ENCODE measurements at places on chromosomes 2 and 18.

DNA sequence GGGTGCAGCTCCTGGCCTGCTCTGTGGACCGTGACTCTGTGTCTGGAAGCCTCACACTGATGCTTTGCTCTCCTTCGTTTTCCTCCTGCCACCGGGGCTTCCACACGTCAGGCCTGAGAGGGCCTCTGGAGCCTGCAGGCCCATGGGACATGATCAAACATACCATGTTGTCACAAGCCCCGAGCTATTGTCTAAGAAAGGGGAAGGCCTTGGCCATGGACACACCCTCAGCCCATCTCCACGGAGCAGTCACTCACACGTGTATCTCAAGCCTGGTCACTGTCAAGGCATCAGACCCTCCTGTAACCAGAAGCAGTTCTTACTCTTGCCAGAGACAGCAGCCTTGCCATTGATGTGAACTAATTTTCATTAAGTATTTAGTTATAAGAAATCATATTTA, 814.1 kb upstream of the SALL3 start:
- DNase-seq: no peak

GRCh38 chr2:45000921-45001868, 8.1 kb downstream of the SIX2 start:
- no peak for DNase-seq

- DNase-seq: no peak
Measured at GRCh38 chr2:237383991-237384671, 29.8 kb downstream of the COL6A3 start.

DNA sequence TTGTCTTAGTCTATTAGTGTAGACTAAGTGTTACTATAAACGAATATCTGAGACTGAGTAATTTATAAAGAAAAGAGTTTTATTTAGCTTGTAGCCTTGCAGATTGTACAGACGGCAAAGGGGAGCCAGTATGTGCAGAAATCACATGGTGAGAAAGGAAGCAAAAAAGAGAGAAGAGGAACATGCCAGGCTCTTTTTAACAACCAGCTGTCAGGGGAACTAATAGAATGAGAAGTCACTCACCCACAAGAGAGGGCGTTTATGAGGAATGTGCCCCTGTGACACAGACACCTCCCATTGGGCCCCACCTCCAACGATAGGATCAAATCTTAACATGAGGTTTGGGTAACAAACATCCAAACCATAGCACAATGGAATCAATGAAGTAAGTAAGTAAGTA, 20.6 kb upstream of the ZNF804A start:
- no peak for DNase-seq

GRCh38 chr18:41266616-41267015, 688.4 kb upstream of the PIK3C3 start:
- no peak for DNase-seq

DNA sequence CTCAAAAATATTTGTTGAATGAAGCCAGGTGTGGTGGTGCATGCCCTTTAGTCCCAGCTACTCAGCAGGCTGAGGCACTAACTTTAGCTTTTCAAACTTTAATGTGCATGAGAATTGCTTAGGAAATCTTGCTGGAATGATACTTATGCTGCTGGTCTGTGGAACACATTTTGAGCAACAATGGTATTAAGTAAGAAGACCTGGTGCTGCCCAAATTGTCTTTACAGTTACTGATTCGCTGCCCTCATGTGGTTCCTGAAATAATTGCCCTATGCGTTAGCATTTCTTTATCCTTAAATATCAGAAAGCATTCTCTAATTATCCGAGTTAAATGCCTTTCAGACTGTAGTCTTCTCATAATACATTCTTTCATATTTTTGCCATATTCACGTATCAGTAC, 76.0 kb upstream of the SESTD1 start:
- no peak for DNase-seq

DNA sequence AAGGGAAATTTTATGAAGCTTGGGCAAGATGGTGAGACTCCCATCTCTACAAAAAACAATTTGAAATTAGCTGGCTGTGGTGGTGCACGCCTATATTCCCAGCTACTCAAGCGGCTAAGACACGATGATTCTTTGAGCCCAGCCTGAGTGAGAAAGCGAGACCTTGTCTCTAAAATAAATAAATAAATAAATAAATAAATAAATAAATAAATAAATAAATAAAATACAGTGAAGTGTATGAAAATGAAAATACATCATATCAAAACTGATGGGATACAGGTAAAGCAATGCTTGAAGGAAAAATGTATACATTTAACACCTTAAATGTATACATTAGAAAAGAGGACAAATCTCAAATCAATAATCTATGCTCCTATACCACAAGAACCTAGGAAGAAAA, 15.7 kb downstream of the EXOC6B start:
- DNase-seq: no peak

DNA sequence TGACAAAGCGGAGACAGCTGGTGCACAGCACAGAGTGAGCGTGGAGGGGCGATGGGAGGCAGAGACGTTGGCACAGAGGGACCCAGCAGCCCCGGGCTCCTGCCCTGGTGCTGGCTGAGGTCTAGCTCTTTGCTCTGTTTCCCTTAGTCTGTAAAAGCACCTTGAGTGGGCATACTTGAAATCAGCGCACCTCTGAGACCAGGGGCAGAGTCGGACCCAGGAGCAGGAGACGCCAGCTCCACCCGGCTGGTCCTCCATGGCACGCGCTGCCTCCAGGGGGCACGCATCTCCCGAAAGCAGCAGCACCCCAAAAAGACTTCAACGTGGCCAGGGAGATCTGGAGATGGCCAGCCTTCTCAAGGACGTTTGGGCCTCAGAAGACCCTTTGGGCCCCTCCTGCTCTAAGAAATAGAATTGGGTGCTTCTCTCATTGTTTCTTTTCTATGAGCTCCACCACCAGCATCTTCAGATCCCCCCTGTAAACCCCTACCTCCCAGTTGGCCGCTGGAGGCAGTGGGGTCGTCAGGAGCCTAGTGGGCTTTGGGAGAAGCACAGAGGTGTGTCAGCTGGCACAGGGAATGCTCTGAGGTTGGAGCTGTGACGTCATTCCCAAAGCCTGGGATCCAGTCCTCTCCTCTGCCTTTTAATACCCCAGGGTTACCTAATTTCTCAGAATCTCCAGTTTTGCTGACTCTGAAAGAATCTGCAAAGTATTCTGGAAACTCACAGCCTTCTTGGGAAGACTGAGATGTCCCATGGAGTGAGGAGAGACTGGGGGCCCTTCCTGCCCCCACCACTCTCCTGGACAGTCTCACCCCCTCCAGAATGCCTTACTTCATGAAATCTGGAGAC, 58.9 kb downstream of the CIB4 start:
- DNase-seq: peak; percentile 56

DNA sequence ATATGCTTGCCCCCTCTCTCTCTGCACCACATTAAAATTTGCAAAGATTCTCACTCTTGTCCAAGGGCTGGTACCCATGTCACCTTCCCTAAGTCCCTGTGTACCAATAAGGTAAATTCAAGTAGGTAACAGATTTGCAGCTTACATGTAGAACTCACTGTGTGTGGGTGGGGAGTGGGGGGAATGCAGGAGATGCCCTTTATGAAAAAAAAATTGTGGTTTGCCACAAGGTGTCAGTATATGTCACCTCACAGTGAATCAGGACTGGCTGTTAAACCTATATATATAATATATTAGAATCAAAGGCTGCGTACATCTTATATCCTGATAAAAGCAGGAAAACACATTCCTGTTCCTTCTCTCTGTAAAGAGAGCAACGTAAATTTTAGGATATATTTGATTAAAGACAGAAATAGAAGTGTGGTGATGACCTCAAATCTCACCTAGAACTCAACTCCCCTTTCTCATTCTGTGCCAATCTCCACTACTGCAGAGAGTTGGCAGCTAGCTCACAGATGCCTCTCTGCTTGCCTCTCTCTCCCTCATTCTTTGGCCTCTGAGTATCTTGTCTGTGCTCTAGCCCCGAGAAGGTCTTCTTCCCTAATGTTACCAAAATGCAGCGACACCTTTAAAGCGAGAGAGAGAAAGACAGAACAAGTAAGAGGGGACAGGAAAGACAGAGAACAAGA, 536 bp downstream of the XDH start:
- no peak for DNase-seq

- no peak for DNase-seq
Measured at GRCh38 chr2:227413371-227413770, 25.6 kb upstream of the SCYGR1 start.

GRCh38 chr2:167692936-167693335, 554.5 kb downstream of the STK39 start:
- no peak for DNase-seq

DNA sequence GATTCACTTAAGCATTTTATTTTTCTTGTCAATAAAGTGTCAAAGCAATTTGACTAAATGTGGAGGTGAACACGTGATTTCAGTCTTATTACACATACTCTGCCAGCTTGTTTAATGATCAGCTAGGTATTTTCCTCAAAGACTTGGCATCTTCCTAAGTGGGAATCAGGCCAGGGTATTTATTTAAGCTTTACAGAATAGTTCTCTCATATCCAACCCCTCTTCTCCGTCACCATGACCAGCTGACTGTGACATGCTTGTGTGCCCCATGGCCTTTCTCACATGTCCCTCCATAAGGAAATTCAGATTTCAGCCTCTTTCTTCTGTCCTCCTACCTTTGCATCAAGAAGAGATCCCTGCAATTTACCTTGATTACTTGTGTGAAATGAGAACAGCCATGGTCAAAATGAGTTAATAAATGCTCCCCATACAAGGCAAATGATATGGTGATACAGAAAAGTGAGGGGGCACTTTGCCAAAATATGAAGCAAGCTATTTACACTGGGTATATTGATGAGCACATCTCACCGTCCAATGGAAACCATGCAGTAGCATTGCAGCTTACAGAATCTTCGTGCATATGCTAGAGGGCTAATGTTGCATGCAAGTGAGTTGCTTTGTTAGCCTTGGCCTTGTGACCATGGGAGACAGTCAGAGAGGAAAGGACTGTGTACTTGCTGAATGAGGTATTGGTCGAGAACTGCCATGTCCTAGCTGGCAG, 202.2 kb downstream of the RNF152 start:
- no peak for DNase-seq

- DNase-seq: no peak
Measured at GRCh38 chr2:178128836-178129630, 16.8 kb downstream of the RBM45 start.

DNA sequence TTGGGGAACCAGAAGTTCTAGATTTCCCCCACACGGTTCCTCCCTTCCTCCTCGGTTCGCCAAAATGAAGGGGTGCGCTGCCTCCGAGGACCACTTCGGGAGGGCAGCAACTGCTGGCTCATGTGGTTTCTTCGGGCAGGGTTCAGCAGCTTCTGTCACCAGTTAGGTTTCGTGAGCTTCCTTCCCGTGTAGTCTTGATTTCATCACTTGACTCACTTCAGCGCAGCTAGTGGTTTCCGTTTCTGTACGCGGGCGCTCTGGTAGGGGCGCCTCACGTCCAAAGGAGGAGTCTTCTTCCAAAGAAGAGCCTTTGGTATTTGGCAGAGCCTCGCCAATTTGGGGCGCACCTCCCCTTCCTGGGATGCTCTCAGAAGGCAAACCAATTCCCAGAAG, 485 bp upstream of the GALNT3 start:
- DNase-seq: no peak

DNA sequence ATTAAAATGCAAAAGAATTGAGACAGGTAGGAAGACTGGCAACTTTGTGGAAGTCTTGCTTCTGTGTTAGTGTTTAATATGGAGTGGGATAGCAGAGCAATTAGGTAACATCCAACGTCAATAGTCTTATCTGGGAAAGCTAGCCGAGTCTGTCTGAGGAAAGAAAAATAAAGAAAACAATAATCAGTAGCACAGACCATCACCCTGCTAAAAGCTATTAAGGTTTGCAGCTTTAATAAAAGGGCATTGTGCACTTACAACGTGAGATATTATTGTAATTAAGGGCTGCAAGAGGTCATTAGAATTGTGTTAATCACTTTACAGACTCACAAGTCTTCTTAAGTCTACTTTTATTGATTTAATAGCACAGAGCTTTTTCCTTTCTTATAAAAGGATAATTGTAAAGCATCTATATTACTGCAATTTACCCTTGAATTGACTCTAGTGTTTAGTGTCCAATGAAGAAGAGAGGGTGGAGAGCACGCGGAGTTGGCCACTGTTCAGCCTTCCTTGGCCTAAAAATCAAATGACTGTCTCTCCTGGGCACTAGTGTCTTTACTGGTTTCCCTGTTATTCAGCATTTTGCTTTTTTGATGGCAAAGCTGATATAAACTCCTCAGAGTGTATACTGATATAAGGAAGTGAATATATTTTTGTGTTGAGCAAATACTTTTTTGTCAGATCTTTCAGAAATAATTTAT, 2.0 kb downstream of the CDH7 start:
- DNase-seq: no peak

GRCh38 chr2:64748147-64748546, 94.4 kb upstream of the SERTAD2 start:
- DNase-seq: no peak

DNA sequence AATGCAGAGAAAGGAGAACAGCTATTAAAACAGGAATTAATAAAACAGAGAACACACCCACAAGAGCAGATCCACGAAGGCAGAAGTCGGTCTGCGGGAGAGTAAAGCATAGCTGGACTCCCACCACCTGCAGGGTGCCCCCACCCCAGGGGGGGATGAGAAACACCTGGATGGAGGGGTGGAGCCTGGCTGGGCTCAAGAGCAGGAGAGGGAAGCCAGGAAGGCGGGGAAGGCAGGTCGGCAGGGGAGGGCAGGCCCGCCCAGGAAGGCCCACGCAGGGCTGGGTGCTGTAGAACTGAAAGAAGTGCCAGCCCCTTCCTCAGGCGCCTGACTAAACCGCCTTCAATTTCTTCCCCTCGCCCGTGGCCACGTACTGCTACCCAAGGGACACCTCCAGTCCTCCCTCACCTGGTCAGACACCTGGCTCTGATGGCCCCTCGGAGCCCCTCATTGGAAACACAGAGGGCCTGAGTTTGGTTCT, 175.4 kb downstream of the HDAC4 start:
- peak; percentile 75 for DNase-seq

DNA sequence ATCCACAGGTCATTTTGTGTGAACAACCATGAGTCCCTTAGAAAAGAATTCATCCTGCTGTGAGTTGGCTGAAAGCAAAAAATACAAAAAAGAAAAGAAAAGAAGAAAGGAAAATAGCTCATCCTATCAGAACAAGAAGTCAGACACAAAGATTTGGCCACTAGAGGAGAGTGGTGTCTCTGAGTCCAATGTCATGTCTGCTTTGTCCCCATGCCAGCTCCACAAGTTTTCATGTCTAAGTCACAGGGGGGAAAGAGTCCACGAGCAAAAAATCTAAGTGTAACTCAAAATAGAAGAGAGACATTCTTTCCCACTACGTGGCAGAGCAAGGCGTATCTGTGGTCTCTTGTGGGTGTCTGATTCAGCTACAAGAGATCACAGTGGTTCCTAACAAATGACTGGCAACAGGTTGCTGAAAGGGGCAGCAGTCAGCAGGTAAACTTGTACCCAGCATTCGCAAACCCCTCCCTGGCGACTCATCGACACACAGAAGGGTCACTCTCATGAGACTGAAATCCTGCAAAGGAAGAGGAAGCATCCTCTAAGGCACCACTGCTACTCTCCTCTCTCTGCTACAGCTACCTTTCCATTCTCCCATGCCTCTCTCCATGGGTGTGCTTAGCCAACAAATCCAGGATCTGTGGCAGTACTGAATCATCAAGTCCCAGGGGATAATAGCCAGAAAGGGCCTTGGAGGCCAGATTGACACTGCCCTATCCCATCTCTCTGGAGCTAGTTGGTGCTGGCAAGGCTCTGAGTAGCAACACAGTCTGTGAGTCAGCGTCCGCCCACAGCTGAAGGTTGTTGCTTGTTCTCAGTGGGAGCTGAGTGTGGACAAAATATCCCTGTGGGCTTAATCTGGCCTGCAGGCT, 123.0 kb upstream of the SLC39A10 start:
- peak; percentile 90 for DNase-seq

All from coronary artery (tissue), 2 donors.